ENCODE measurements at places on chromosomes 7 and 10.

DNA sequence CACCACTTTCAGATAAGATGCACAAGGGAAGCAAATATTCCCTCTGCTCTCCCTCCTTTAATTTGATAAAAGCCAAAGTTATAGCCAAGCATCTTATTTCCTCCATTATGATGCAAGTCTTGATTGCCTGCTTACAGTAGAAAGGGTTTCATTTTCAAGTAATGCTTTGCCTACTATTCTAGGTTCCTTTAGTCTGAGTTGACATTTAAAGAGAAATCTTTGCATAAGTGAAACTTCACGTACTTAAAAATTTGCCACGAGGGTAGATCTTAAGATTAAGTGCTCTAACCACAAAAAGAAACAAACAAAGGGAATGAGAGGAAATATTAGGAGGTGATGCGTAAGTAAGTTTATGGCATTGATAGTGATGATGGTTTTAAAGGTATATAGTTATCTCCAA is 78.1 kb upstream of the VWDE start:
- no peak for DNase-seq

- no peak for DNase-seq
Measured at GRCh38 chr10:50396491-50397311, 145.4 kb upstream of the ASAH2 start.

- no peak for DNase-seq
Measured at GRCh38 chr7:77820967-77821366, 22.4 kb downstream of the PHTF2 start.

DNA sequence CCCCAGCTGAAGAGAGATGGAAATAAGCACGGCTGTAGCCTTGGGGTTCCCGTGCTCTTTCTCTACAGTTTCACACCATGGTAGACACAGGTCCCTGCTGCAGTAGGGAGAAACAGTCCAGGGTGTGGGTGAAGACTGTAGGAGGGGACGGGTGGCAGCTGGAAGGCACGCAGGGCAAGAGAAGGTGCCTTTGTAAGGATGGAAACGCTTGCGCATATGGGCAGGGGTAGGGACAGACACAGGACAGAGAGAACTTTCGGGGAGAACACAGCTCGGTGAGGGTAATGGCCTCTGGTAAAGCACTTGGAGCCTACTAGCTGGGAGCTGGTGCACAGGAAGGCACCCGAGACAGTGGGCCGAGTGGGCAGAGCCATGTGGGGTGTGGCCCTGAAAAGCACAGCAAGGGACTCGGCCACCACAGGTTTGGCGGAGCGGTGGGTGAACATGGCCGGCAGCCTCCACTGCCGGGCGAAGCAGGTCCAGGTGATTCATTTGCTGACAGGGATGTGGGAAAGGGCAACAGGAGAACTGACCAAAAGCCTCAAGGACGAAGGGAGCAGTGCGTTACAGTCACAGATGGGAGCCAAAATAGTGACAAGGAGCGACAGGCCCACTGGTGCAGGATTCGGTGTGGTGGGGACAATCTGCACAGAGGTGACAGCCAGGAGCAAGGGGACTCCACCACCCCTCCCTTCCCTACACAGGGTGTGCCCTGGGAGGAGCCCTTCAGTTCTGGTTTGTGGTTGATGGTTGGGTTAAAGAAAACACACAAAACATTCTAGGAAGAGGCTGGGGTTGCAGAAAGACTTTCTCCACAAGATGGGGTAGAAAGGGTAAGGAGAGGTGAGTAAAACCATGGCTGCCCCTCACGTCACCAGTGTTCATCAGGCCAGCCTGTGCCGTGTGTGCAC is 97.1 kb downstream of the VOPP1 start:
- DNase-seq: no peak

GRCh38 chr10:64036321-64036930 is 515.2 kb downstream of the REEP3 start:
- no peak for DNase-seq

DNA sequence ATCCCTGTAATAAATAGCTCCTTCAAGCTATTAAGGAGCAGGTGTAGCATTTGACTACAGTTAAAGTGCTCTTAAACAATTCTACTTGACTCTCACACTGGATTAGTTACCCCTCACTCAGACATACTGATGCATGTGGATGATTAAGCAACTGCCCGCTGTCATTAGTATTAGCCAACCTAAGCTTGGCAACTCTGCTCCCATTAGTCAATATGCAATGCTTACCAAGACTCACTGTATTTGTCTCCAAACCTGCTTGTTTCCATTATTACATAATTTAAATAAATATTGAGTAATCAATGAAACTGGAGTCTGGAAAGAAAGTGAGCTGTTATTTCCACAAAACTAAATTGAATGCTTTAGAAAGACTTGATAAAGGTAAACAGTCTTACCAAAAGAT is 144.0 kb upstream of the ASAH2 start:
- DNase-seq: no peak

- no peak for DNase-seq
Measured at GRCh38 chr10:103692436-103692951, 162.9 kb downstream of the SH3PXD2A start.

GRCh38 chr7:72391821-72392377 is 20.2 kb downstream of the CALN1 start:
- no peak for DNase-seq

DNA sequence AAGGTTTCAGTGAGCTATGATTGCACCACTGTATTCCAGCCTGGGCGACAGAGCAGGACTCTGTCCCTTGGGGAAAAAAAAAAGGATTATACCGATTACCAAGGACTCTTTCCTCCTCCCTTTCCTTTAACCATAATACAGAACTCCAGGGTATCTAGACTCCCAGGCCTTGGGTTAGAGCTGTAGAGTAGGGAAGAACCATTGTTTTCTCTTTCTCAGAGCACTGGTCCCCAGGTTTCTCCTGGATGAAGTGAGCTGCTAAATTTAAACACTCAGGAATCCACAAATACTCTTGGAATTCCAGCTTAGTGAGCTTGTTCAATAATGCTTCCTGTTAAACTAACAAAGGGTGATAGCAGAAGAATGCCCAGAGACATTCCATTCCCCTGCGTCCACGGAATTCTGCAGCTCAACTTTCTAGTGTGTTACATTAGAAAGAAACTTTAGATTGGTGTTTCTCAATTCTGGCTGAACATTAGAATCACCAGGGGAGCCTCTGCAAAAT is 14.6 kb upstream of the RPEL1 start:
- DNase-seq: no peak

DNA sequence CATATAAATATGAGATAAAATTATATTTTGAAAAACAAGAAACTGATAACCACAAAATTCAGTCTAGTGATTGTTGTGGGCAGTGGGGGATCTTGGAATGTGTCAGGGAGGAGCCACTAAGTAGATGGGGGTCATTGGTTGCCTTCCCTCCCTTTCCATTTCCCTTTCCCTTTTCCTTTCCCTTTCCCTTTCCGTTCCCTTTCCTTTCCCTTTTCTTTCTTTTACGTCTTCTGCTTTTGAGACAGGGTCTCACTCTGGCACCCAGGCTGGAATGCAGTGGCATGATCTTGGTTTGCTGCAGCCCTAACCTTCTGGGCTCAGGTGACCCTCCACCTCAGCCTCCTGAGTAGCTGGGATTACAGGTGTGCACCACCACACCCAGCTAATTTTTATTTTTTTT is 51.0 kb downstream of the DYNC2I1 start:
- DNase-seq: no peak

DNA sequence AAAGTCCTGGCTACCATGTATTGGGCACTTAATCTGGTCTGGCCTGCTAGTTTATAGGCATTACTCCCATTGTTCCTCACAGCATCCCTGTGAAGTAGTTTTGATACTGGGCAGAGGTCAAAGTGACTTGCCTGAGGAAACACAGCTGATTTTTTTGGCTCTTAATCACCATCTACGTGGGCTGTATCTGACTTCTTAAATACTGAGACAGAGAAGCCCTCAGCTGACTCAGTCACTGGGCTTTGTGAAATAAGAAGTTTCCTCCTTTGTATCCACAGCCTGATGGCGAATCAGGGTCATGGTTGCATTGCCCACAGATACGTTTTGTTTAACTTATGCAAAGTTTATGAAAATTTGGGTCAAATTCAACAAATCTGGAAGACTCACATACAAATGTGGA is 13.2 kb downstream of the TACR2 start:
- DNase-seq: no peak

DNA sequence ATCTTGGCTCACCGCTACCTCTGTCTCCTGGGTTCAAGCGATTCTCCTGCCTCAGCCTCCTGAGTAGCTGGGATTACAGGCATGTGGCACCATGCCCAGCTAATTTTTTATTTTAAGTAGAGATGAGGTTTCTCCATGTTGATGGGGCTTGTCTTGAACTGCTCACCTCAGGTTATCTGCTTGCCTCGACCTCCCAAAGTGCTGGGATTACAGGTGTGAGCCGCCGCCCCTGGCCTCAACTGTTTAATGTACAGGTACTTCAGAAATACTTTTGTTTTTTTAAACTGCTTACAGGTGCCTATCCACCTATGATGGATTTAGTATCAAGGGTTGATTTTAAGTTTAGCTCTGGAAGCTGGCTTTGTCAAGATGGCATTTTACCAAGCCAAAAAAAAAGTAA is 55.6 kb downstream of the CDC123 start:
- no peak for DNase-seq

DNA sequence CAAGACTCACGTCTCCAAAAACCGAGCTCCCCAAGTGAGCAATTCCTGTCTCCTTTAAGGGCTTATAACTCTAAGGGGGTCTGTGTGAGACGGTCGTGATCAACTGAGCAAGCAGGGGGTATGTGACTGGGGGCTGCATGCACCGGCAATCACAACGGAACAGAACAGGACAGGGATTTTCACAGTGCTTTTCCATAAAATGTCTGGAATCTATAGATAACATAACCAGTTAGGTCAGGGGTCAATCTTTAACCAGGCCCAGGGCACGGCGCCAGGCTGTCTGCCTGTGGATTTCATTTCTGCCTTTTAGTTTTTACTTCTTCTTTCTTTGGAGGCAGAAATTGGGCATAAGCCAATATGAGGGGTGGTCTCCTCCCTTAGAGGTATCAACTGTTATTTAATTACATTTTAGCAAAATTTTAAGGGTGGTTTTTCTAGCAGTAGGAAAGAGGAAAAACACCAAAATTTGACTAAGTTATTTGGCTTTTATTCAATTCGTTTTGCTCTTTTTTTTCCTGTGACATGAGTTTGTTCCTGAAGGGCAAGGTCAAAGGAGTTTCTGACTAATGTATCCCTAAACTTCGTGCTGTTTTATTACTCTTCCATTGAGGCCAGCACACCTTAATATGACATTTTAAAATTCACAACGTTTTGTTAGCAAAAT is 121.4 kb upstream of the SEC61G start:
- DNase-seq: no peak

- DNase-seq: no peak
Measured at GRCh38 chr7:5597772-5598171, 174.1 kb upstream of the TNRC18 start.

GRCh38 chr10:129509155-129509554 is 42.1 kb downstream of the MGMT start:
- DNase-seq: no peak

GRCh38 chr7:117960351-117960750 is 87.1 kb upstream of the CTTNBP2 start:
- DNase-seq: no peak

DNA sequence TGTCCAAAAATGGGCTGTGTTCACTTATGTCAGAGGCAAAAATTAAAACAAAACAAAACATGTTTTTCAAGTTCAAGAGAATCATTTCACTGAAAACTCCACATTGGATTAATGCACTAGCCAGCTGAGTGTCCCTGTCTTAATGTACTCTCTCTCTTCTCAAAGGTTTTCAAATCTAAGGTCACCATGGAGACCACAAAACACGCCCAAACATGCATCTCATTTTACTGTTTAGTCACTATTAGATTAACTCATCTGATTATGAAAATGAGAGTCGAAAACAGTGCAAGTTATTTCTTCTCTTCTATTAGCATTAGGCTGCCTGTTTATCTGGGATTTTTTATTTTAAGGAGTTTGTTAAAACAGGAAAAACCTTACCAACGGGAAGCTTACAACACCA is 70.8 kb upstream of the ASAH2 start:
- DNase-seq: no peak

DNA sequence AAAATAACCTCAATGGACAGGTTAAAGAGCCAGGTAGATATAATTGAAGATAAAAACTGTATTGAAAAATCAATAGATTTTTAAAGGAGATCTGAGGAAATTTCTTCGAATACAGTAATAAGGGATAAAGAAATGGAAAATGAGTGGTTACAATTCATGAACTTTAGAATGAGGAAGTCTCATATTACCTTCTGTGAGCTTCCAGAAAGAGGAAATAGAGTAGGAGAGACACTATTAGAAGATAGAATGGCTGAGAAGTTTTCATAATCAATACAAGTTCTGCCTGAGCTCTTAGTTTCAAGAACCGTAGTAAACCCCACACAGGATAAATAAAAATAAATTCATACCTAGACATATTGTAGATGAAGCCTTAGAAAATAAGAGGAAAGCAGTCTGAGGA is 11.5 kb downstream of the SDK1 start:
- no peak for DNase-seq

- DNase-seq: no peak
Measured at GRCh38 chr7:119664601-119665000, 608.4 kb upstream of the KCND2 start.

- DNase-seq: no peak
Measured at GRCh38 chr10:5502571-5503476, 3.5 kb upstream of the CALML5 start.

GRCh38 chr7:45407730-45408408 is 166.3 kb upstream of the ADCY1 start:
- DNase-seq: no peak

- DNase-seq: no peak
Measured at GRCh38 chr7:136009488-136010079, 32.4 kb upstream of the MTPN start.

DNA sequence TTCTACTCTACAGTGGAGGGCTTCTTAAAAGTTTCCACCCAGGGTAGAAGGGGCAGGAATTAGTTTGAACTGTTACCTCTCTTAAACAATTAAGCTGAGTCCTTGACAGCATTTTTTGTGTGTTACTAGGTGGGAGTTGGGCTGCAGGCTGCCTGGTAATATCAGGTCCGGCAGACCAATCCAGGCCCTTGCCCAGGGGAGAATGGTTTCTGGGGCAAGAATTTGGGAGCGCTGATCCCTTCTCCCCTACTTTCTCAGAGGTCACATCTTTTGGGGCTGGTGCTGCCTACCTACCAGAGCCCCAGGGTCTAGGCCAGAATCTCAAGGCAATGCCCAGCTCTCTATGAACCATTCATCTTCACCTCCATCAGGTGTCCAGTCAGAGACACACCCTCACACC is 1.6 kb downstream of the PPRC1 start:
- no peak for DNase-seq

GRCh38 chr10:124095096-124095495 is 1.7 kb upstream of the CHST15 start:
- DNase-seq: no peak

DNA sequence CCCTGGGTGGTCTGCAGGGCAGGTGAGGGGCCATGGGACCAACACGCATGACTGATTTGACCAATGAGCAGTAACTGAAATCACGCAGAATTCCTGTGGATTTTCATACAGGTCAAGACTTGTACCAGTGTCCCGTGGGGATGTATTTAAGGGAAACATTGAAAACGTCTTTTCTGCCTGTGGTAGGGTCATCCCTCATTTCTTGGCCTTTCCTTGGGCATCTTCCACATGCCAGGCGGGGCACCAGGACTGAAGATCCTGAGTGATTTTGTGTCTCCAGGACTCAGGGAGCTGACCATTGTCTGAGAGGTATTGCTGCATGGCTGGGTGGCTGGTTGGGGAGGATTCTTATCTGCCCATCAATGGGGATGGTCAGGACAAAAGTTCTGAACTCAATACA is 289.0 kb downstream of the GLRX3 start:
- no peak for DNase-seq

GRCh38 chr10:18044976-18045720 is 93.4 kb downstream of the SLC39A12 start:
- DNase-seq: no peak

GRCh38 chr10:78853864-78854263 is 214.9 kb upstream of the ZMIZ1 start:
- DNase-seq: no peak
